ENCODE measurements at places on chromosomes 1 and 21.
A peak's percentile ranks its signal among the peaks of the same experiment; 100 is the strongest.

- DNase-seq = no peak
Measured at GRCh38 chr1:10734962-10735544, 61.4 kb downstream of the CASZ1 start.

GRCh38 chr1:12177156-12177998 is 10.6 kb downstream of the TNFRSF1B start:
- no peak for DNase-seq

- peak; percentile 28 for DNase-seq
Measured at GRCh38 chr1:88877382-88877825, 14.0 kb downstream of the GTF2B start.

- DNase-seq = no peak
Measured at GRCh38 chr1:172700556-172700955, 41.7 kb downstream of the FASLG start.

DNA sequence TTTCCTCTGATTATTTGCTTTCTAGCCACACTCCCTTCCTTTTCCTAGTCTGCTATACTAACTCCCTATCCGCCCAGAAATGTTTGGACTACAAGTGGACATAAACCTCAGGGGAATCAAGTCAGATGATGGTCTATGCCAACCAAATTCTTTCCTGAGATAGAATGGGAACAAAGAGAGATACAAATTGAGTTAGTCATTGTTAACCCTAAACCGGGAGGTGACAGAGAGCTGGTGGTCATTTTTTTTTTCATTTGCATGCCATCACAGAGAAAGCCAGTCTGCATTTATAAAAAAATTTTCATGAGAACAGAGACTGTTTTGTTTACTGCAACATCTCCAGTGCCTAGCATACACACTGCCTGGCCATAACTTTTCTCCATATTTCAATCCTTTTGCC is 35.0 kb downstream of the MYSM1 start:
- DNase-seq = no peak

GRCh38 chr21:37041706-37042271 is 31.1 kb downstream of the PIGP start:
- DNase-seq = no peak

GRCh38 chr1:199861020-199861795 is 166.3 kb upstream of the NR5A2 start:
- DNase-seq = no peak

GRCh38 chr1:16402742-16403141 is 34.5 kb downstream of the SPATA21 start:
- no peak for DNase-seq

GRCh38 chr21:31912501-31912900 is 39.7 kb downstream of the HUNK start:
- no peak for DNase-seq

DNA sequence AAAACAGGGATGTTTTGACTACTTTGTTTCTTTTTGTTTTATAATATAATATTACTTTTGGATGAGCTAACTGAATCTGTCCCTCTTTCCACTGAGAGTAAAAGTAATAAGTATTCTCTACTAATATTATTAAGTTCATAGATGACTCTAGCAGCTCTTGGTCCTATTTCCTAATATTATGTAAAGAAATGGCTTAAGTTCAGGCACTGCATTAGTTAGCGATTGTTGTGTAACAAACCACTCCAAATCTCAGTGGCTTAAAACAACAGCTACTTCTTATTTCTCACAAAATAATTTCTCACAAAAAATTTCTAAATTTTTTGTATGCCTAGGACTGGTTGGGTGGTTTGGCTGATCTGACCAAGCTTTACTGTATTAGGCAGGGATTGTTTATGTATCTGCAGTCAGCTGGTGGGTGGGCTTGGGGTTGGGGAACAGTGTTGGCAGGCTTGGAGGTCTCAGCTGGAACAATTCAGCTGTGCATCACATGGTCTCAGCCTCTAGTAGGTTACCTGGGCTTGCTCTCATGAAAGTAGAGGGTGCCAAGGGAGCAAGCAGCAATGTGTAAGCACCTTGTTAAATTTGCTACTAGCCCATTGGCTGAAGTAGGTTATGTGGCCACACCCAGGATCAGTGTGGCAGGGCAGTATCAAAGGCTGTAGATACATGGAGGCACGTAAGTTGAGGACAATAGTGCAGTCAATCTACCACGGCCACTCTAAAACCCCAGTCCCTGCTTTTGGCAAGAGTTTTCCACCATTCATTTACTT is 8.8 kb upstream of the CCT8 start:
- no peak for DNase-seq

DNA sequence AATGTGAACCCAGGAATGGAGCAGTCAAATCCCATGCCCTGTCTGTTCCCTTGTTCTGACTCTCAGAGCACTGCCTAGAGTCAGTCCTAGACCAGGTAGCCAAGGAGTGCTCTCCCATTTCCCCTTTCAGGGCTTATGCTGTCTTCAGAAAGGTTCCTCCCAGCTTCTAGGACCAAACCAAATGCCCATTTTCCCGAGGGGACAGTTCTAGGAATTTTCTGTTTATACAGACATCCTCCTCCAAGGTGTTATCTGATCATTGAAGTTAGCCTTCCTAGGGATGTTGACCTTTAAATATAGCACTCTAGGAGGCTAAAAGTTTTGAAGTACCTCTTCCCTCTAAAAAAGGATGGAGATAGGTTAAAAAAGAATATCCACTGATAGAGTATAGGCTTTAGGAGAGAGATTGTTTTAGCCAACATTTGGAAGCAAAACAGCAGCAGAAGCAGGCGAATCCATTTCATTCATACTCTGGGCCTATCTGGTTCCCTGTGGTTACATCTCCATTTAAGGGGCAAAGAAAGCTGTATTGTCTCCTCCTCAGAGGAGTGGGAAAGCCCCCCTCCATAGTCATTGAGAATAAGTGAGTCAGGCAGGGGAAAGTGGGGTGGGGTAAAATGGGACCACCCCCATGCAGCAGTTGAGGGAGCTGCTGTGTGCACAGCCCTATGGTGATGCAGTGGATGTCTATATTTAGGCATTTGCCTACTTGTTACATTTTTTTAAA is 126.5 kb downstream of the SPATA46 start:
- DNase-seq = no peak

DNA sequence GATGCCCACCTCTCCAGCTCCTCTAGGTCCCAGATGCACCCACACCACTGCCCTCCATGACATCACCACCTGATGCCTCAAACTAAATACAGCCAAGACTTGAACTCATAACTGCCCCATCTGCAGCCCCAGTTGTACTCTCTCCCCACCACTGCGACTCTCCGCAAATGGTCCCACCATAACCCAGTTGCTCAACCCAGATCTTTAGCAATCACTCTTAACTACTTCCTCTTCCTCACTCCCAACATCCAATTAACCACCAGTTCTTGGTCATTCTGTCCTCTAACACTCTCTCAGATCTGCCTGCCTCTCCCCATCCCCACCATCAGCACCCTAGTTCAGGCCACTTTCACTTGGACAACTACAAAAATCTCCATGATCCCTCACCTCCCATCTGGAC is 36.8 kb upstream of the PLA2G2C start:
- DNase-seq = no peak

- peak; percentile 22 for DNase-seq
Measured at GRCh38 chr1:207619871-207620542, 24.9 kb upstream of the CR1L start.

DNA sequence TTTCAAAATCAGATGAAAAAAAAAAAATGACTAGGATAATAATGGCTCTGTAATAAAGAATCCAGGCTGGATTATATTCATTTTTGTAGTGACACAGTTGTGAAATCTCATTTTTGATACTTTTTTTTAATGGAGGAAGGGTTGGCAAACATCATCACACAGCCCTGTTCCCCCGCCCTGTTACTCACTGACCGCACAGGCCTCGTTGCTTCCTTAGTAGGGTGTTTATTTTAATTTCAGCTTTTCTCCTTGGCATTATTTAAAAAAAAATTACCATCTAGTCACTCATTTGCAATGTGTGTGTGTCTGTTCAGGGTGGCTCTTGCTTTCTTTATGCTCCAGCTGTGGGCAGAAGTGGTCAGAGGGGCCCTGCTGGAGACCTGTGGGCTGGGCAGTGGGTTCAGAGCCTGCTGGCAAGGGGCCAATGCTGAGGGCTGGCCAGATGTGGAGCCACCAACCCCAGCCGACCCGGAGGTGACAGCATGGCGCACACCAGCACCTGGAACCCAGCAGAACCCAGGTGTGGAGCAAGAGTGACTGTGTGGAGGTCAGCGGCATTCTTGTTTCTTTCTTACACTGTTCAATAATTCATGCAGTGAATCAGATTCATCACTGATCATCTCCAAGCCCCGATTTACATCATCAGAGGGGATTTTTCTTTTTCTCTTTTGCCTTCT is 44.6 kb downstream of the ZSCAN20 start:
- no peak for DNase-seq

GRCh38 chr1:195697130-195697529 is 911.1 kb downstream of the KCNT2 start:
- DNase-seq = no peak

- no peak for DNase-seq
Measured at GRCh38 chr1:247089616-247090375, 11.2 kb upstream of the ZNF670 start.

DNA sequence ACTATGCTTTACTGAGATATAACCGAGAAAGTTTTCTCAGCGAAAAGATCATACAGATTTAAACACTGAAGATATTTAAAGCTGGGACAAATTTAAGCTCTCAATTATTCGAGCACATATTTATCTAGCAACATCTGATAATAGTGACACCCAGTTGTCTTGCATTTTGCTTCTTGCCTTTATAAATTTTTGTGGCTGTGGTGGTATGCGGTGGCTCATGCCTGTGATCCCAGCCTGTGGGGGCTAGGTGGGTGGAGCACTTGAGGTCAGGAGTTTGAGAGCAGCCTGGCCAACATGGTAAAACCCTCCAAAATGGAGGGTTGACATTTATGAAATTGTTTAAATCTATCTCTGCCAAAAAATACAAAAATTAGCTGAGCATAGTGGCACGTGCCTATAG is 312.2 kb downstream of the SPATA17 start:
- DNase-seq = no peak

GRCh38 chr1:209866201-209866600 is 38.4 kb downstream of the UTP25 start:
- no peak for DNase-seq

DNA sequence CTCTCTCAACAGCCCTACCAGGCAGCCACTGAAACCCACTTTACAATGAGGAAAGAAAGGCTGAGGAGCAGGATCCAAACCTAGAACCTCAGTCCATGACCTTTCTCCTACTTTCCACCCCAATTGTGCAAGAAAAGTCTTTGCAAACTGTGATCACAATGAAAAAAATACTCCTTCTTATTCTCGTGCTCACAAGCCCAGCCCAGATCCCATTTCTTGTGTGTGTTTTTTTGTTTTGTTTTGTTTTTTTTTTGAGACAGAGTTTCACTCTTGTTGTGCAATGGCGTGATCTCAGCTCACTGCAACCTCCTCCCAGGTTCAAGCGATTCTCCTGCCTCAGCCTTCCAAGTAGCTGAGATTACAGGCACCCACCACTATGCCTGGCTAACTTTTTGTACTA is 97.7 kb downstream of the CRYAA start:
- no peak for DNase-seq

GRCh38 chr1:19204446-19205266 is 5.4 kb downstream of the UBR4 start:
- DNase-seq = no peak

DNA sequence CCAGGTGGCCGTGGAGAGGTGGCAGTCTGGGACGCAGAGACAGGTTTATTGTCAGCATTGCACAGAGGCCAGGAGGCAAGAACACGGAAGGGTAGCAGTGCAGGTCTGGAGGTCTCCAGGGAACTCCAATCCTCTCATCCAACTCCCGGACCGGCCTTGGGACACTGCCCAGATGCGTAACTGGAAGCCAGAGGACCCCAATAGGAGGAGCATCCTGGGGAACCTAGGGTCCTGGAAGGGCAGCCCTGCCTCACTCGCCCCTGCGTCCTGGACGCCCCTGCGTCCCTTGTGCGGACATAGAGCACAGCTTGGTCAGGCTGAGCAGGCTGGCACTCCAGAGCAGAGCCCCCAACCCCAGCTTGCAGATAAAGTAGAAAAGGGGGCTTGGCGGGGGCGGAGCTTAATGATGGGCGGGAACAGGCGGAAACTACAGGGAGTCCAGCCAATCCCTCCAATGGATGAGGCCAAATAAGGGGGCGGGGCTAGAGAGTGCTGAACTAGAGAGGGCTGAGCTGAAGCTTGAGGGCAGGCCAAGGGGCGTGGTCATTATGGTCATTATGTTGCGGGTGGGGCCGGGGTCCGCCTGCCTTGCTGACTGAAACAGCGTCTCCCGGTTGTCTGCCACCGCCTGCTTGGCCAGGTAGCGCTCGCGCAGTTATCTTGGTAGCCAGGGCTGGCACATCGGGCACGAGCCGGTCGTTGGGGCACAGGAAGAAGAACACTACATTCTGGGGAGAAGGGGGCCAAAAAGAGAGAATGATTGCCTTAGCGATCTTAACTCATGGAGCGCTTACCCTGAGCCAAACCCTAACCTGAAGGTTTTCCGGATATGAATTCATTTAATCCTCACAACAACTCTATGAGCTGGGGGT is 3.7 kb upstream of the ARHGEF19 start:
- no peak for DNase-seq

GRCh38 chr1:31228986-31229385 is 10.7 kb downstream of the NKAIN1 start:
- DNase-seq = no peak

DNA sequence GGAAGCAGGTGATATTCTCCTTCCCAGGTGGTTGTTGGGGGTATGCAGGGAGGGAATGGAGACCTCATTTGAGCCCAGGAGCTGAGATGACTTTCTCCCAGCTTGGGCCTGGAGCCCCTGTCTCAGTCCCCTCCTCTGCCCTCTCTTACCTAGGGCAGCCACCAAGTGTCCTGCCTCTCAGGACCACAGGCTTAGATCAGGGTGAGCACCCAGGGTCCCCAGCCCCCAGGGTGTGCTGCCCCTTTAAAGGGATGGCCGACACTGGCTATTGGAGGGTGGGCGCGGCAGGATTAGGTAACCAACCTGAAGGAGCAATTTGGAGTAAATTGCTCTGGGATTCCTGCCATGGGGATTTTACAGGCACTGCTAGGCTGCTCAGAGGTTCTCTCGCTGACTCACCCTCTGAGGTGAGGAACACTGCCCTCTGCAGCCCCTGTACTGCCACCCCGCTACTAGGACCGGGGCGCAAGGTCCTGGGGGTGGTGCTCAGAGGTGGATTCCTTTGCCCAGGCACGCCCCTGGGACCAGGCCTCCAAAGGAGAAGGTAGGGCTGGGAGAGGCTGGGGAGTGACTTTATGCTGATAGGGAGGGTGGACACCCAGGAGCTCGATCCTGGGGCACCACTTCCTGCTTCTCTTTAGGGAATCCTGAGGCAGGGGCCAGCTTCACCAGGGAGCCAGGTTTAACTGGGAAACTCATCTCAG is 1.5 kb downstream of the RPS6KA1 start:
- no peak for DNase-seq

DNA sequence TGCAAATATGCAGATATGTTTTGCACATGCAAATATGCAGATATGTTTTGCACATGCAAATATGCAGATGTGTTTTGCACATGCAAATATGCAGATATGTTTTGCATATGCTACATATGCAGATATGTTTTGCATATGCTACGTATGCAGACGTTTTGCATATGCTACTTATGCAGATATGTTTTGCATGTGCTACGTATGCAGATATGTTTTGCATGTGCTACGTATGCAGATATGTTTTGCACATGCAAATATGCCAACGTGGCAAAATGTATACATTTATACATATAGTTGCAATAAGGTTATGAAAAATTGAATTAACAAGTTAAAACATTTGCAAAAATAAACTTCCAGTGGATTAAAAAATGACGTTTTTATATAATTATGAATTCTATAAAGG is 30.8 kb upstream of the TP53BP2 start:
- no peak for DNase-seq

- no peak for DNase-seq
Measured at GRCh38 chr1:36203554-36204346, 20.5 kb upstream of the THRAP3 start.

- no peak for DNase-seq
Measured at GRCh38 chr1:240965581-240966091, 353.7 kb upstream of the GREM2 start.
